Stimulated activated CD4-positive, alpha-beta T cell treated with anti-CD3 and anti-CD28 coated beads, TNF-alpha, amount 100 ng/mL, for 4 hours (primary cell): ENCODE measurements at places on chromosomes 3 and 15.

DNA sequence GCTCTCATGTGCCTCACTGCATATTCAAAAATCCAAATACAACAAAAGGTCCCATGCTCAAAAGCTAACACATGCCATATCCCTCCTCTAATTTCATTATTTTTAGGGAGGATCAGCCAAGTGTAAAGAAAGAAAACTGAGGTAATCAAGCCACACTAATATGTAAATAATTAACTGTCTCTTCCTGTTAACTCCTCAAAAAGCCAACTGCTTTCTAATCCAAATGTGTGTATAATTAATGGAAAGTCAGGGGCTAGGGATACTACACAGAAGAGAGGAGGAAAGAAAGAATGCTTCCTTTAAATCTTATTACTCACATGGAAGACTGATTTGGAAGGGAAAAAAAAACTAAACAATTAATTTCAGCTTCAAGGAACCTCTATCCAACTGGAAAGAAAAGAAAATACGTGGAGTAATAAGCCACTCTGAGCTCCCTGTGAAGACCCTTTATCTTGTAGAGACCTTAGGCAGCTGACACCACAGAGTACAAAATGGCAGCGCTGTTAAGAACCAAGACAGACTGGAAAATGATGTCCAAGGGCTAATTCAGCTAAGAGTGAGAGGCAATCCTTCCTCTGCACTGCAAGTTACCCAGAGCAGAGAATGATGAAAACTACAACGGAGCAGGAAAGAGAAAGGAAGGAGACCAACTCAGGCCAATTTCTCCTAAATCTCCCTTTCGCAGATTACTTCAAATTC is 56.8 kb downstream of the ZNF148 start:
- no peak for DNase-seq

DNA sequence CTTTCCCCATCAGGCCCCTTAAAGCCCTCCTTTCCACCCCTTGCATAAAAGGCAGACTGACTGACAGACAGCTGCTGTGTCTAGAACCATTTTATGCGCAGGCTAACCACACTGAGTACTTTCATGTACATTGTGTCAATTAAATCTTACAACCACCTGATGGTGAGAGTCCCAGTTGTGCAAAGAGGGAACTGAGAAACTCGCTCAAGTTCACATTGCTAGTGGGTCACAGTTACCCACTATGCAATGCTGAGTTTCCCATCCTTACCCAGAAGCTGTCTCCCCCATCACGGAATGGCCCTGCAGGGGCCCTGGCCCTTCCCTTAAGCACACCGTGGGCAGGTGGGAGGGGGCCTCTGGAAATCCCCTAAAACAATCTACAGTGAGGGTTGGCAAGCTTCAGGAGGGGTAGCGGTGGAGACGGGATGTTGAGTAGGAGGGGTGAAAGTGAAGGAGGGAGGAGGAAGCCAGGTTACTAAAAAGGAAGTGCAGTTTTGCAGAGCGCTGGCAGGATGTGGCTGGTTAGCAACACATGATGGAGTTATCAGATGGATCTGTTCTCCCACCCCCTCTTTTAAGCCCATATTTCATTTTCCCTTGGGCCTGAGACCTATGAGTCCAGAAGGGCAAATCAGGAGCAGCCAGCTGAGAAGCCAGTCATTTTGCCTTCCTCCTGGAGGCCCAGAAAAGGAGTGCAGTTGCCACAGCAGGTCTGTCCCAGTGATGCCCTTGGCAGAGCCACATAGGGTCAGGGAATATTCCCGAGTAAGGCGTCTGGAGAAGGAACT is 30.0 kb downstream of the STARD5 start:
- DNase-seq = peak; percentile 57

GRCh38 chr3:65829228-65829627 is 209.5 kb downstream of the MAGI1 start:
- DNase-seq = no peak

GRCh38 chr3:3851621-3852323 is 52.5 kb downstream of the LRRN1 start:
- no peak for DNase-seq

GRCh38 chr3:143375698-143376097 is 256.1 kb downstream of the CHST2 start:
- DNase-seq = no peak

- no peak for DNase-seq
Measured at GRCh38 chr15:43214592-43215295, 6.1 kb downstream of the EPB42 start.

DNA sequence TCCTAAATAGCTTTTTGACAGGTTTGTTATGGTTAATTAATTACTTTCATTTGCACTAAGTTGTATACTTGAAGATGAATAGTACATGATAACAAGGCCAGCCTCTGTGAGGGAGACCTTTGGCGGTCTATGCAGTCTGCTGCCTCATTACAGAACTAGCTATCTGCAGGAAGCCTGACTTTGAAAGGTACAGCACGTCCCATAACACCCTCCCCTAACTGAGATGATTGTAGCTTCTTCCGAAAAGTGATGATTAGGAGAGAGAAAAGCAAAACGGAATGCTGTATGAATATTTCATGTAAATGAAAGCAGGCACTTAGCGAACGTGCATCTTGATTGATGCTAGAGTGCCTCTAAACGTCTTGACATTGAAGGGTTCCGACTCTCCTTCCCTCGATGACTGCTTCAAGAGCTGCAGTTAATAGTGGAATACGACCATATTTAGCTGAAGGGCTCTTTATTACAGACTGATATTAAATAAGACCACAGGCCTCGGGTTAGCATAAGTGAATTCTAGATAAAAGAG is 116.2 kb upstream of the TMCO5A start:
- no peak for DNase-seq

GRCh38 chr3:58840949-58841348 is 174.4 kb upstream of the FAM3D start:
- DNase-seq = no peak

GRCh38 chr3:153209596-153209995 is 47.6 kb downstream of the RAP2B start:
- no peak for DNase-seq

- no peak for DNase-seq
Measured at GRCh38 chr15:64333986-64334929, 21.7 kb downstream of the CSNK1G1 start.

GRCh38 chr3:78754066-78754743 is 1013.6 kb downstream of the ROBO1 start:
- no peak for DNase-seq

GRCh38 chr3:122006267-122006666 is 15.8 kb downstream of the ILDR1 start:
- DNase-seq = no peak

DNA sequence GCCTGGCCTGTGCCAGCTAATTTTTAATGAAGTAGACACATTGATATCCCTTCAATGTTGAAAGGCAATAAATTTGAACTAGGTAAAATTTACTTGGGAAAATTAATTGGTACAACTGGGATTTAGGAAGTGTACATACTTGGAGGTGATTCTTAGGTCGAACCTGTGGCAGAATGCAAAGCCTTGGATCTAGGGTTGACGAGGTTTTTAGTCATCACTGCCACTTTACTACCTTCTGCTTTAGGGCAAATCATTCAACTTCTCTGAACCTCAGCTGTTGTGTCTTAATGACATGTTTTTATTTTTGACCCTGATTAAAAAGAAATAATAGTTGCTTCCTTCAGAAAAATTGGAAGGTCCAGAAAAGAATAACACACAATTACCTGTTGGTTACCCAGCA is 2.5 kb downstream of the APPL1 start:
- DNase-seq = no peak

DNA sequence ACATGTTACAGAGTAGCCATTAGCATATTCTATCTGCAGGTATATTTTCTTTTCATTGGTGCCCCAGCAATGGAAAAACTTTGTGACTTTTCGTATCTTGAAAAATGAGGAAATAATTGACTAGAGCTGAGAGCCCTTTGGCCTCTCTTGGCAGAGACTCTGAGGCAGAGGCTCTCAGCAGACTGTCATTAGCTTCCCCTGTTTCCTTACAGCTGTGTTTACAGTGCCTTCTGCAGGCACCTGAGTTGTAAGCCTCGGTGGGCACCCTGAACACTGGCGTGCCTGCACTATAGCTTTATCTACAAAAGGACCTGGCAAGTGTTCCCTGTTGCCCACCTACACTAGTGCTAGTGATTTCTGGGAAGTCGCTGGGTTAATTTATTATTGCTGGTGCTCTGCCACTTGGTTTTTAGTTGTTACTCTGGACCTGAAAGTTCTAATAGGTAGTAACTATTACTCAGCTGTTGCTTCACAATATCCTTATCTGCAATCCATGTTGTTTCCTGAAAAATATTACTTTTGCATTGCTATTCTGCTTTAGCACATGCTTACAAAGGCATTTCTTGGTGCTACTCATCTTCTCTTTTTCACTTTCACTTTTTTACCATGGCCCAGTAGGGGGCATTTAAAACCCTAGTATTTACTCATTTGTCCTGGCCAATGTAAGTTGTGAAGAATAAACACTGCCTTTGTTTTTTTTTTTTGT is 7.8 kb upstream of the GPR171 start:
- DNase-seq = no peak

- no peak for DNase-seq
Measured at GRCh38 chr15:66494262-66494661, 3.3 kb downstream of the SNAPC5 start.

DNA sequence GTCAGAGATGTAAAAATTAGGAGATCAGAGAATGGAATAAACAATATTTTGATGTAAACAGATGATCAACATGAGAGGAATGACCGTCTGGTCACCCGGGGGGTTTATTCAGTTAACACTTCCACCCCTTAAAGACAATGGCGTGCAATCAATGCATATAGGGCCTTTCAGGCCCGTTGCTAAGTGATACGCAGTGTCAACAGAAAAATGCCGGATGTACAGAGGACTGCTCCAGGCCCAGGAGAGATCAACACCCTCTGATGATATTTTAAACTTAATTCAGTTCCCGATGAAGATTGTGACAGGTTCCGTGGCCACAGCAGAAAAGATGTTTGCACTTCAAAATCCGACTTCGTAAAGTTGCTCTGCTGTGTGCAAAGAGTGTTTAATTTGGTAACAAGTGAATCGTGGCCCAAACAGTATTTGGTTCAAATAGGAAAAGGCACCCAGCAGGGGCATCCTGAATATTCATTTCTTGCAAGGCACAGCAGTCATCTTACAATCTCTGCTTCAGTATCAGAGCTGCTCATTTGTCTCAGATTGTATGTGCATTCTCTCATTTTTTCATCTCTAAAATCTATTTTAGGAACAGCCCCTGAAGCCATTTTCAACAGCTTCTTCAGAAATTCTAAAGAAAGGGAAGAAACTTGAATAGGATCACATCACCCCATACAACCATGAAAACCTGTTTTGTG is 72.6 kb downstream of the FOXB1 start:
- no peak for DNase-seq

- no peak for DNase-seq
Measured at GRCh38 chr15:28947221-28947674, 61.5 kb downstream of the APBA2 start.

- no peak for DNase-seq
Measured at GRCh38 chr3:186974824-186975313, 44.5 kb downstream of the ST6GAL1 start.

DNA sequence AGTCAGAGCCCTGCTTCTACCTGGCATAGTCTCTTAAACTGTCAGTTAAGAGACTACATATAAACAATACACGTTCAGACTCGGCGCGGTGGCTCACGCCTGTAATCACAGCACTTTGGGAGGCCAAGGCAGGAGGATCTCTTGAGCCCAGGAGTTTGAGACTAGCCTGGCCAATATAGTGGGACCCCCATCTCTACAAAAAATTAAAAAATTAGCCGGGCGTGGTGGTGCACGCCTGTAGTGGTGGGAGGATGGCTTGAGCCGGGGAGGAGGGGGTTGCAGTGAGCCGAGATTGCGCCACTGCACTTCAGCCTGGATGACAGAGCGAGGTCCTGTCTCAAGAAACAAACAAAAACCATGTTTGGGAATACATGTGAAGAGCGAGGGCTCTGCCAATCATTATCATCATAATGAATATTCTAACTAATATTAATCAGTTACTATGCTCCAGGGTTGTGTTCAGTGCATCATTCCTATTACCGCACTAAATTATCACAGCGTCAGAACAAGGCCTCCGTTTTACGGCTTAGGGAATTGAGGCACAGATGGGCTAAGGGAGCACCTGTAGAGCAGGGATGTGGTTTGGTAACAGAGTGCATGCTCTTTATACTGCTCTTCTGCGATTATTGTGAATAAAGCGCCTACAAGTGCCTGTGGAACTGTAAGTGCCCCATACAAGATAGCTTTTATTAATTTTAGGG is 844 bp upstream of the UQCC5 start:
- no peak for DNase-seq

GRCh38 chr3:11494131-11494916 is 149.4 kb downstream of the VGLL4 start:
- DNase-seq = no peak

DNA sequence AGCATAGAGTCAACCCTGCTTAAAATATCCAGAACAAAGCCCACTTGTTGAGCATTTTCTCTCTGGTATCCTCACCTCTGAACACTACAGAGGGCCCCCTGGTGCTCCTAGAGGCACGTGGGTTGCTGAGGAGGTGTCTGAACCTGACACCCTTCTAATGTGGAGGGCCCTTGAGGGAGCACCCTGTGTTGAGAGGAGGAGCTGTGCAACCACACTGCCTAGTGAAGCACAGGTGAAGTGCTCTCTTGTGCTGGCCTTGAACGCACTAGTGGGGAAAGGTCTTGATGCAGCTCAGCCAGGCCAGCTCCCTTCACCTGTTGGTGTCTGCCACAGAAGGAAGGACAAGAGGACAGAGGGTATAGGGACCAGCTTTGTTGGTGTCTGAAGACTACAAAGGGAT is 51.9 kb downstream of the CCK start:
- DNase-seq = no peak
